ENCODE measurements at places on chromosomes 11 and 22. TPM values are rescaled to one million over a fixed set of nuclear protein-coding genes. Genes with fewer than 3 reads are reported as not detected.

DNA sequence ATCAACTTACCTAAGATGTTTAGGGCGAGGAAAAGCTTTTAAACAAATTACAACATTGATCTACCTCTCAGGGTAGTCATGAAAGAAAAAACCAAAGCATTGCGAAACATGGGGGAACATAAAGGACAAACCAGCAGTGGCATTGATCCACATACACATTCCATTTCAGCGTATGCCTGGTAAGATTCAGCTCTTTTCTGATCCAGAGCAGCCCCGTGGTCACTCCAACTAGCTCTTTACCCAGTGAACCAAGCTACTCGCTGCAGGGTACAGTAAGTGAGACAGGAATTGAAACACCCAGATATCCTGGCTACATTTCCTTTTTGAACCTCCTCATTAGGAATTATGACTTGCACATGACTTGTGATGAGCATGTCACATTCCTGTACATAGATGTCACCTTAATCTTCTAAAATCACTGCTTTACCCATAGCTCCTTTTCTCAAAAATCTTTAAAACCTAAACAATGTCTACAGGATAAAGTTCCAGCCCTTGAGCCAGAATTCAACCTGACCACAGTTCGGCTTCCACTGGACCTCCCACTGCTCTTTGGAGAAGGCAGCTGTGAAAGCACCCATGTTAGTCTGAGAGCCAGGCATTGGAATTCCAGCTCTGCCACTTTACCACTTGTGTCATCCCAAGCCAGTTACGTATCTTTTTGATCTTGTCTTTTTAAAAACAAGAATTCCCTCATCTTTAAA is 42.9 kb upstream of the AKIP1 start:
- DNase-seq, result no peak

- DNase-seq, result no peak
These were observed 257.5 kb upstream of the FAT3 start for GRCh38 chr11:91967026-91967690.

OR4S1 gene
- not detected for total RNA-seq

SUSD2 gene
- 15.0 TPM for total RNA-seq

GRCh38 chr11:7196396-7197146 is 55.1 kb upstream of the SYT9 start:
- DNase-seq, result no peak

RFPL1 gene
- total RNA-seq, result not detected

GRCh38 chr11:57288771-57289579 is 35.8 kb downstream of the TNKS1BP1 start:
- no peak for DNase-seq

- DNase-seq, result no peak
These were observed 21.0 kb upstream of the AMOTL1 start for GRCh38 chr11:94747146-94747545.

All from aorta (tissue), 5 donors.